ENCODE measurements at places on chromosomes 6 and 20.

GRCh38 chr6:4397307-4397706 is 261.9 kb upstream of the ECI2 start:
- DNase-seq, result no peak

DNA sequence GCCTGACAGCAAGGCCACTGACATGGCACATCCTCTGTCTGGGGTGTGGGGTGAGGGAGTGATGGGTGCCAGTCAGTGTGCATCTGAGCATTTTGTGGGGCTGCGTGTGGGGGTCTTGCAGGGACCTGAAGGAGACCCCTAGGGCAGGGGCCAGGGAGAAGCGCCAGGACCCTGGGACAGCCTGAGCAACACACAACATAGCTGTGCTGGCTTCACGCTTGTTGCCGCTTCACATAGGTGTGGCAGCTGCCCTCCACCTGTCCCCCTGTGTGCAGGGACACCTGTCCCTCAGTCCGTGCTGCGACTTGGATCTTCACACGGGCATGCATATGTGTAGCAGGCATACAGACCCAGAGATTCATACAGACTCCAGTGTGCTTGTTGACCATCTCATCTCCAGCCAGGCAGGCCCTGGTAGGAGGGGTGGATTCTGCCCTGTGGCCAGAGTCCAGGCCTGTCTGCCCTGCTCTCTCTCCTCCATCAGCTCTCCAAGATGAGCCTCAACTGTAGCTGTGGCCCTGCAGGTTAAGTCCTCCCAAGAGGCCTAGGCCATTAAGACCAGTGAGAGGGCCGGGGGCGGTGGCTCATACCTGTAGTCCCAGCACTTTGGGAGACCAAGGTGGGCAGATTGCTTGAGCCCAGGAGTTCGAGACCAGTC is 3.2 kb upstream of the NPBWR2 start:
- no peak for DNase-seq

DNA sequence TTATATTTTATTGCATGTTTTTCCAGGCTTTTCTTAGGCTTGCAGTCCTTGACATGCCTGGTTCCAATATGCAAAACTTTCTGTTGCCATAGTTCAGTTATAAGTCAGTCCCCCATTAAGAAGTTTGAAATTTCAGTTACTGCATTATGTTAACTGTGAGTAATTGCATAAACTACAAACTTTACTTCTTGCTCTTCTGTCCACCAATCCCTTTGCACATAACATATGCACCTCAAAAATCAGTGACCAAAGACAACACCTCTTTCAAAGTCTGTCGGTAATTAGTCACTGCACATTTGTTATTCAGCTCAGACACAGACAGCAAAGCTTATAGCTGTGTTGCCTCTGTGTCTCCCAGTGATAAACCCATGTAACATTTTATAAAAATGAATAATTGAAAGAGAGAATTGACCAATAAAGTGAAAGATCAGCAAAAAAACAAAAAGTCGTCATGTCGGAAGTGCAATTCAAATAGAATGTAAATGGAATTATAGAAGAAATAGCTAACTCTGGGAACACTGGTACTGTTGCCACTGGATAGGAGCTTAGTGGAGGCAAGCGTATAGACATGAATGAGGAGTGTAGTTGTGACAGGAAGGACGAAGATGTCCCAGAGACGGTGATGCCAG is 50.3 kb upstream of the BTBD3 start:
- DNase-seq, result no peak

DNA sequence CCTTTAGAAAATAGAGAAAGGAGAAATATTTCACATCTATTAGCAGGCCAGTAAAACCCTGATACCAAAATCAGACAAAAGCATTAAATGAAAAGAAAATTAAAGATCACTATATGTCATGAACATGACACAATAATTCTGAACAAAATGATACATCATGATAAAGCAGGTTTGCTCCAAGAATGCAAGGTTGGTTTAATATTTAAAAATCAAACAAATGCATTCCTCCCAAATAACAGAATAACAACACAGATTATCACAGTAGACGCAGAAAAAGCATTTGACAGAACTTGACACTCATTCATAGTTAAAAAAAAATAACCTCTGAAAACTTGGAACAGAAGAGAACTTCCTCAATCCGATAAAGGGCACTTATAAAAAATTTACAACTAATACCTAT is 22.9 kb upstream of the ARMC2 start:
- no peak for DNase-seq

GRCh38 chr6:72825315-72825911 is 203.5 kb downstream of the KCNQ5 start:
- DNase-seq, result no peak

DNA sequence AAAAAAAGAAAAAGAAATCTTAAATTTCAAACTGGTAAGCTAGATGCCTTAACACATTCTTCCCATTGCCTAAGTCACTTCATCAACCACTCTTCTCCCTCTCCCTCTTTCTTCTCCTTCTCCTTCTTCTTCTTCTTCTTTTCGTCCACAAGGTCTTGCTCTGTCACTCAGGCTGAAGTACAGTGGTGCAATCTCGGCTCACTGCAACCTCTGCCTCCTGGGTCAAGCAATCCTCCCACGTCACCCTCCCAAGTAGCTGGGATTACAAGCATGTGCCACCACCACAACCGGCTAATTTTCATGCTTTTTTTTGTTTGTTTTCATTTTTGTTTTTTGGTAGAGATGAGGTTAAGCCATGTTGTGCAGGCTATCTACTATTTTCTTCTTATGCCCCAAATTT is 60.2 kb downstream of the GPR63 start:
- no peak for DNase-seq

Measured in stimulated activated CD4-positive, alpha-beta T cell treated with anti-CD3 and anti-CD28 coated beads, Interleukin-2, amount 100 ng/mL, for 48 hours (primary cell).